ENCODE measurements at places on chromosomes 2 and 18. TPM values are rescaled to one million over a fixed set of nuclear protein-coding genes. Genes with fewer than 3 reads are reported as not detected.

Gene GTF2A1L
- total RNA-seq = not detected

Gene IL18RAP
- total RNA-seq = 43.4 TPM

Gene TXNDC2
- total RNA-seq = not detected

Gene CD207
- total RNA-seq = not detected

Gene IL1RN
- total RNA-seq = 3.0 TPM

Gene CFC1
- not detected for total RNA-seq

Gene CCDC148
- not detected for total RNA-seq

Gene SYT4
- total RNA-seq = not detected

Gene MAP4K3
- 7.2 TPM for total RNA-seq

Gene CRACDL
- 1.2 TPM for total RNA-seq

Gene VWA3B
- total RNA-seq = not detected

Gene PROM2
- total RNA-seq = 1.4 TPM

Gene LIPG
- total RNA-seq = not detected

Gene ASB18
- total RNA-seq = not detected

Gene CRYGA
- not detected for total RNA-seq

Gene MSTN
- 0.07 TPM for total RNA-seq

Gene RANBP2
- total RNA-seq = 64.8 TPM

Data from T-helper 1 cell treated with Interleukin-12 subunit alpha and Interleukin-12 subunit beta and Interleukin-4 antibody, amounts not matched to agents 30 ng/mL and 1 ng/mL, for 36 hours (primary cell).